Endothelial cell of umbilical vein (primary cell): ENCODE measurements at places on chromosomes 1 and 21. TPM values are rescaled to one million over a fixed set of nuclear protein-coding genes. Genes with fewer than 3 reads are reported as not detected.

GRCh38 chr21:42187976-42188653, 30.8 kb upstream of the ABCG1 start:
- no peak for DNase-seq

DNA sequence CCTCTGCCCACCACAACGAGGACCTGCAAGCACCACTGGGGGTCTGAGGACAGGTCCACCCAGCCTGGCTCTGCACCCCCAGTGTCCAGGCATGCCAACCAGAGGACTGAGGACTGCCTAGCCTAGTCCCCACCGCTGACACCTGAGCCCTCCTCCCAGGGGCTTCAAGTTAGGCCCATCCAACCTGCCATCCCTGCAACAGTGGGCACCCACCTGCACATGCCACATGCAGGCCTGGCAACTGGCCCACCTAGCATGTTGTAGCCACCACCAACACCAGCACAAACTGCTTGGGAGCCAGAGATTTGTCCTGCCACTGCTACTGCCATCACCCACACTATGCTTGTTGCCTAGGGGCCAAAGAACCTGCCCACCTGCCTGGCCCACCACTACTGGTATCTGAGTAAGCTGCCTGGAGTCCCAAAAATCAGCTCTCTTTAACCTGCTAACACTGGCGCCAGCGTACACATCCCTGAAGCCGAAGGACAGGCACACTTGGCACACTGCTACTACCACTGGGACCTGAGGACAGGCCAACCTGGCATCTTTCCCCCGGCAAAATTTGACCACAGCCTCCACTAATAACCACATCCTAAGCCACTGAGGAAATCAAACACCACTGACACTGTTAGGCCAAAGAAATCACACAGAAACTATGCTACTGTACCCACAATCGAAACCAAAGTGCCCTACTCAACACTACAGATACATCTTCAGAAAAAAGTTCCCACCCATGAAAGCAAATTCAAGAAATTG, 61.5 kb downstream of the PSMG1 start:
- no peak for DNase-seq

DNA sequence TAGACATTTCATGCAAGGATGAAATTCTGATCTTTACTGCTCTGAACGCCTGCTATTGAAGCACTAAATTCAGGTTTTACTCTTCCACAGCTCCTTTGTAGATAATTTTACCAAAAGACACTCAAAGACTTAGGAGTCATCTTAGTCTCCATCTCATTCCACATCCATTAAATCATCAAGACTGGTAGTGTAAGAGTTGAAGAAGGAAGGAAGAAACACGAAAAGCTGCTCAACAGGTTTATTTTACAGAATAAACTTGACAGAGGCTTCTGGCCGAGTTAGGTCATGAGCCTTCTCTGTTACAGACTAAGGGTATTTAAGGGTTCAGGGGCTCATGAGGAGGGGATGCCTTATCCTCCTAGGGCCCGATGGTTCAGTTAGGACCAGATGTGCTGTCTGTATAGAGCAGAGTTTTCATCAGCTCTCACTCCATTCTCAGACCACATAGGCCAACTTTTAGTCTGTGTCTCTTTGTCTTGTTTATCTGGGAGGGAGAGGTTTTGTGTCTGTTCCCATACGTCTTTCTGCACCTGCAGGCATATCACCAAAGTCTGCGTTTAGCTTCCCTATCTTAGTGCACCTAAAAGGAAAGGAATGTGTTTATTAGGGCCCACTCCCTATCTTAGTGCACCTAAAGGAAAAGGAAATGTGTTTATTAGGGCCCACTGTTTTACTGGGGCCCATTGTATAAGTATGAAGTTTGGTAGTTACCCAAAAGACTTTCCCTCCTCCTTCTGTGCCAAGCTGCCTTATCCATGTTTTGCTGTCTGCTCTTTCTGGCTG, 57.4 kb upstream of the RGS18 start:
- peak; percentile 14 for DNase-seq

DNA sequence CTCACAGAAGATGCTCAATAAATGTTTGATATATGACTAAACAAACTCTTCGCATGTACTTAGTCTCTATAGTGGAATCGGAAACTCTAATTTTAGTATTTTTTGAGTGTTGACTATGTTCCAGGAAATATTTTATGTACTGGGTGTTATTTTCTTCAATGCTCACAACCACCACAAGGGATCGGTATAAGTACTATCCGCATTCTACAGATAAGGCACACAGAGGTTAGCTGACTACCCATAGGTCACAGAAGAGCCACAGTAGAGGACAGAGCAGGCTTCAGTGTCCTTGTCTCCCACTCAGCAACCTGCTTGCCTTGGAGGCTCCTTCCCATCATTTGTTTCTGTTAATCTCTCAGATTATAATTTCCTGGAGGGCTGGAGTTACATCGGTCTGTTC, 451.3 kb downstream of the OMA1 start:
- no peak for DNase-seq

GRCh38 chr1:151024540-151025146, 11.7 kb upstream of the BNIPL start:
- peak; percentile 74 for DNase-seq

GRCh38 chr1:112676543-112676942, 2.1 kb downstream of the MOV10 start:
- no peak for DNase-seq

GRCh38 chr21:43275421-43276211, 106.8 kb downstream of the CRYAA start:
- DNase-seq = no peak

DNA sequence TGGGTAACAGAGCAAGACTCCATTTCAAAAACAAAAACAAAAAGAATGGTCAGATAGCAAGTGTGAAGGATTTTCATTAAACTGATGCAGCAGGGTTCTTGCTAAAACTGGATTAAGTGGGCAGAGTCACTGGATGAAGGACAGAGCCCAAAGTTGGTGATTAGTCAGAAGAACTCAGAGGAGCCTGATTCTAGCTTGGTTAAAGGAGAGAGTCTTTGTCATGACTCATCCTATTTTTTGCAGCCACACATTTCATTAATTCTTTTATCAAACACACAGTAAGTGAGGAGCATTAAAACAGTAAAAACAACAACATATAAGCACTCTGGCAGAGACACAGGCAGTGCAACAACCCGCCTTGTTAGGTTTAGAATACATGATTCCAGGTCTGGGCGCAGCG, 56.0 kb upstream of the EDARADD start:
- no peak for DNase-seq

GRCh38 chr1:173191011-173191705, 16.0 kb downstream of the TNFSF4 start:
- DNase-seq = peak; percentile 72

- DNase-seq = no peak
Observed at GRCh38 chr1:154206196-154206595, at the start of gene CFAP141. Gene CFAP141, minus strand, starts transcription at chr1:154206333. Its CDS starts 26 bp downstream, at chr1:154206307.

DNA sequence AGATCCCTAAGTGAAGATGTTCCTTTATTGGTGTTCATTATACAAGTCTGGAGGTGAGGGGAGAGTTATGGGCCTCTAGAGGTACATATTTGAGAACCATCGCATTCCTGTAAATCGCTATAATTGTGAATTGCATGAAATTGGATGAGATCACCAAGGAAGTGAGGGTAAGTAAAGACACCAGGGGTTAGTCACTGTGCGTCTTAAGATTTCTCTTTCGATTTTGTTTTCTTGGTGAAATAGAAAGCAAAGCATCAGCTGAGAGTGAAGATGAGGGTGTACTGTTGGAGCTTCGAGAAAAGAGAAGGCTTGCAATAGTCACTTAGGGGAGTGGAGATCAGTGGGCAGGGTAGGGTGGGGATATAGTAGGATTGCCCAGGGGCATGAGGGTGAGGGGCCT, 82.1 kb downstream of the RAVER2 start:
- no peak for DNase-seq

- no peak for DNase-seq
Observed at GRCh38 chr1:173248247-173248940, 41.3 kb upstream of the TNFSF4 start.

DNA sequence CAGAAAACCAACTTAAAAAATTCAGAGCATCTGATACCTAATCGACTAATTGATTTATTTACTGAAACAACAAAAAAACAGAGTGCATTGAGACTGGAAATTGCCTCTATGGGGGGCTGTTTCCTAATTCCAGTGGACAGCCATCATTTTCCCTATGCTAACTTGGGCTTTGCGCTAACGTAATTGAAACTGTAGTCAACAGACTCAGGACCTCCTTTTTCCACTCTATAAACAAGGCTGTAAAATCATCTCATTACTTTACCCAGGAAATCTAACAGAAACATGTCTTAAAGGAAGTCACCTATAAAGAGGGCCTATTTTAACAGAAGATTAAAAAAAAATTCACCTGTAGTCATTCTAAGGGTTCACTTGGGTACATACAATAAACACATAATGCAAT, 2.1 kb downstream of the ERG start:
- DNase-seq = peak; percentile 71

- DNase-seq = no peak
Observed at GRCh38 chr1:29304025-29304684, 67.8 kb downstream of the PTPRU start.

- DNase-seq = no peak
Observed at GRCh38 chr1:29362764-29363163, 126.4 kb downstream of the PTPRU start.

GRCh38 chr1:81703391-81703755, 97.4 kb upstream of the ADGRL2 start:
- peak; percentile 88 for DNase-seq

GRCh38 chr1:62523860-62524259, 73.5 kb upstream of the ANGPTL3 start:
- no peak for DNase-seq

DNA sequence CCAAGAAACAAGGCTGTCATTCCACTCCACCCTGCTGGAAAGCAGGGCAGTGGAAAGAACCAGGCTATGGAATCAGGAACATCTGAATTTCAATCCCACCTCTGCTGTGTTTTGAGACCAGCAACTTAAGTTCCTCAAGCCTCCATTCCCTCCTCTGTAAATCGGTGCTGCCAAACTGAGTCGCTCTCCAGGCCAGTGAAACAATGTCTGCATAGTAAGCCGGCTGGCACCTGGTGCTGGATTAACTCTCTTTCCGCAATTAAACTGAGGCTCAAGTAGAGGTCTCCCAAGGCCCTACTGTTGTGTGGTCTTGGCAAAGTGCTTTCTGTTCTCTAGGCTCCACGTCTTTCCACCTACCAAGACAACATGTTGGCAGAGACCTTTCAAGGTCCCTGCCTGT, 65.3 kb downstream of the SSBP3 start:
- DNase-seq = no peak

DNA sequence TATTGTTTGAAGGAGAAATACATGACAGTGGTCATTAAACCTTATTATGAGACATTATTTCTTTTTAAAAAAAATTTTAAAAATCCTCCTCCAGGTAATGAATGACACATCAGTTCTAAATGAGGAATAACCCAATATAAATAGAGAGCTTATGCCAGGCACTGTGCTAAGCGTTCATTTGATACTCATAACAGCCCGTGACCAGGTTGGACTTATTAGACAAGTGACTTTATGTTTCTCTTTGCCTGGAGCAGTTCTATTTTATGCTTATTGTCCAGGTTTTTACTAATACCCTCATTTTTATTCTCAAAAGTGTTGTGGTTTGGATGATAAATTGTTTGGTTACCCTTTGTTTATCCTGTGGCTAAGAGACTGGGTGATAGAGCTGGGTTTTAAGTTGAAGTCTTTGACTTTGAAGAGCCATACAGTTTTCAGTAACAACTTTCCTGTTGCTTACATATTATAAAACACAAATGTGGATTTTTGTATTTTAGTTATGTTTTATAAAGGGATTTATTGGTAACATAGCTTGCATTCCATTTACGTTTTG, 84.2 kb downstream of the RABGAP1L start:
- DNase-seq = no peak

- DNase-seq = no peak
Observed at GRCh38 chr1:237867380-237867888, 23.3 kb downstream of the ZP4 start.

DNA sequence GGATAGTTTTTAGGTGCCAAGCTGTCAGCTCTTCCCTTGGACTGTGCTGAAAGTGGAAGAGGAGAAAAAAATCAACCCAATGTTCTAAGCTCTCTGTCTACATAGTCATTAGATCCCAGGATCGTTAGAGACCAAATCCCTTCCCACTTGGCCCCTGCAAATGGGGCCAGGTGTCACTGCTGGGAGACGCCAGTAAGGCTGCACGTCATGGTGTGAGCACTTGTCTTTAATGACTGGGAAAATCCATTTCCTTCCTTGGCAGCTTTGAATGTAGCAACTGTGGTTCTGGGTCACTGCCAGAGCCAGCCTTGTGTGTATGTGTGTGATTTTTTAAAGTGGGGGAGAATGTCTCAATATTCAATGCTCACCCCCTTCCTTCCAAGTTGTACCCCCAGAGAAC, 59.9 kb downstream of the MAN1C1 start:
- peak; percentile 48 for DNase-seq

GRCh38 chr1:119449971-119450370, 35.0 kb downstream of the HSD3B2 start:
- DNase-seq = no peak

DNA sequence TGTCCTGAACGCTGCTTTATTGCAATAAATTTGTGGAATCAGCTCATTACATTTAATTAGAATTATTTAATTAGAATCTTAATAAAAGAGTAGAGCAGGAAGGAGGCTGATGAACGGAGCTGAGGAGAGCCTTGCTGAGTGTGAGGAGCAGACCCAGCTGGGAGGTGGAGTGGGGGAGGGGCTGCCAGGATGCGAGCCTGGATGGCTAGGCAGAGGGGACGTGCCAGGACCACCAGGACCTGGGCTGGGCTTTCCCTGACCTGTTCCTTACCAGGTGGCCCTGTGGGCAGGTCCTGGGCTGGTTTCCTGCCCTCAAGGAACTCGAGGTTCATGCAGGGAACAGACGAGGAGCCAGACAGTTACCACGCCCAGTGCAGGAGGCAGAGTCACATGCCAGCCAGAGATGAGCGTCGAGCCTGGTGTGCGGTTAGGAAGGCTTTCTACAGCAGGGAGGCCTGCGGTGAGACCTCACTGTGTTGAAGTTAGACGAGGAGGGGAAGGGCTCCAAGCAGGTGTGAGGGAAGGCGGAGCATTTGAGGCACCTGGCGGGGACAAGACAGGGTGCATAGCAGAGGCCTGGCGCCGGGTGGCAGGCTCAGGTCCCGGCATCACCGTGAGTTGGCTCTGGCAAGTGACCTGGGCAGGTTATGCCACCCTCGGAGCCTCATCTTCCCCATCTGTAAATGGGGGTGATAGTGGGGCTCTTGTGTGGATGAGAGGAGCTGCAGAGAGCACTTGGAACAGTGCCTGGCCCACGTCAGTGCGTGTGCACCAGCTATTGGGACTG, 33.9 kb downstream of the LDLRAP1 start:
- DNase-seq = no peak

The NR1I3 gene
- not detected in 2 replicates for total RNA-seq

The COL11A1 gene
- total RNA-seq = not detected in 2 replicates

The SPRR1B gene
- total RNA-seq = not detected in 2 replicates

The AUNIP gene
- total RNA-seq = 4.5 and 4.8 TPM in 2 replicates

The MSH4 gene
- total RNA-seq = 0.09 and 0.29 TPM in 2 replicates

The VHLL gene
- 0.73 TPM in 1 of 2 replicates, not detected in the other for total RNA-seq

The OR2T35 gene
- total RNA-seq = not detected in 2 replicates

The SLC25A34 gene
- total RNA-seq = 0.76 and 1.1 TPM in 2 replicates

The ZMYND12 gene
- total RNA-seq = 0.33 TPM in 1 of 2 replicates, not detected in the other

The ESRRG gene
- not detected in 2 replicates for total RNA-seq

The TENT5C gene
- 0.12 and 0.22 TPM in 2 replicates for total RNA-seq

The LY9 gene
- total RNA-seq = not detected in 2 replicates

The BNIPL gene
- total RNA-seq = 0.42 and 0.67 TPM in 2 replicates

The RGS21 gene
- total RNA-seq = not detected in 2 replicates

The ASPM gene
- total RNA-seq = 44.6 and 55.1 TPM in 2 replicates
